AG04450 (cell line): ENCODE measurements at places on chromosomes 3 and 15. TPM values are rescaled to one million over a fixed set of nuclear protein-coding genes. Genes with fewer than 3 reads are reported as not detected.

DNA sequence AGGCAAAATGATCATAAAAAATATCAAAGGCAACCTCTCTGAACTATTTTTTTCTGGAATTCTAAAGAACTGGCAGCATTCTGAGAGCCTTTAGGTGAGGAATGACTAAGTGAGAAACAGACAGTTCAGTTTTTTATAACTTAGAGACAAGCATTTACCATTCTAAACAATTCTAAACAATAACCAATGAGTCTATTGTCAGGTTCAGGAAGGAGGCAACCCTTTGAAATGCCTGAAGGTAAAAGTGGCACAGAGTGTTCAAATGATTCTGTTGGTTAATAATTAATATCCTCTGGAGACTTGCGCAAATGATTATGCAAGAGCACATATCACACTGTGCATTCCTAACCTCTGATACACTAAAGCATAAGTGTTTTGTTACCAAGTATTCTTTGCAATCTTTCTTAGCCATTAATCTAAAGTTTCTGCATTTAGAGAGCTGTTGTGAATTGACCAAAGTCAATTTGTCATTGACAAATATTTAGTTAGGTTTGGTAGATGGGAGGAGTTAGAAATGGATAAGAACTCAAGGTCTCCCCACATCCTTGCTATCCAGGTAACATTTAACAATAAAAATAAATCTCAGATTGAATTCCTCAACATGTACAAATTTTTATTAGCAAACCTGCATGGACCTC, 9.2 kb upstream of the TGFBR2 start:
- DNase-seq = no peak

DNA sequence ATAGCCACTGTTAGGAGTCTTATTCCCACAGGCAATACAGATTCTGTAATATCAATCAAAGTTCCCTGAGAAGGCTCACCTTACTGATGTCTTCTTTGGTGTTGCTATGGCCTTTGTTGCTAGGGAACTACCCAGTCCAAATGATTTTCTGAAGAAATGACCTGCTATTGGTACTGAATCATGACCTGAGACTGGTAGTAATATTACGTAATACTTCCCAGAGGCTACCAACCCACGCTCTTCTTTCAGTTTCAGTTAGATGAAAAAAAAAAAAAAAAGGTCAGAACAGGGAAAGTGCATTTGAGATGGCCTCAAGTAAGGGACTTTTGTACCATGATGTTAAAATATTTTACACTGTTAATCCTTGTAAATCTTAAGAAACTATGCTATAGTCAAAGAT, 1092.5 kb upstream of the EPHA6 start:
- DNase-seq = no peak

The ACKR4 gene
- 0.10 and 0.20 TPM in 2 replicates for polyA plus RNA-seq

- no peak for DNase-seq
These were observed 259.5 kb downstream of the THRB start for GRCh38 chr3:24235121-24235520.

The UROC1 gene
- not detected in 2 replicates for polyA plus RNA-seq

DNA sequence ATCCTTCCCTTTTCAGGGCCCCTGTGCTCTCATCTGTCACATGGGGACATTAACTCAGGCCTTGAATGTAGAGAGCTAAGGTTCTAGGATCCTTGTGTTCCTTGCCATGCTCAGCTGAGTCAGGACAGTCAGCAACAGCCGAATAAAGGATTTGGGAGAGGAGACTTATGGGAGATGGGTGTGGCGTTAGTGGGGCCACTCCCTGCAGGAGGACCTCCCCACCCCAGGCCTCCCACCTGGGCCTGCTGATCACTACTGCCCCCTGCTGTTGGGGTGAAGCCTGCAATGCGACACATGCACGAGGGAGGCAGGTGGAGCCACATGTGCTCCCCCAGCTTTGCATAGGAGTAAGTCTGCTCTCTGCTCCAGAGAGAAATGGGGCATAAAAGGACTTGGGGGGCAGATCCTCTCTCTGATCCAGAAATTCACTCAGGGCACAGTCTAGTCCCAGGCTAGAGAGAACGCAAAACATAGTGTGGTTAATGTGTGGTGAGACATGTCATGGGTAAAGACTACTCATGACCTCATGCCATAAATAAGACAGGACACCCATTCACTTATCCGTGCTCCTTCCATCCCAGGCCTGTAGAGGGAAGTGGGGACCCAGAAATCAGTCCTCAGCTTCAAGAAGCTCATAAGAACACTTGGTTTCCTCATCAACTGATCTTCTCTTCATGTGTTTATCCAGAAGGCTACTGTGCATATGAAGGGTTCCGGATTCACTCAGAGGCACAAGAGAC, 19.4 kb downstream of the RBP1 start:
- DNase-seq = no peak

DNA sequence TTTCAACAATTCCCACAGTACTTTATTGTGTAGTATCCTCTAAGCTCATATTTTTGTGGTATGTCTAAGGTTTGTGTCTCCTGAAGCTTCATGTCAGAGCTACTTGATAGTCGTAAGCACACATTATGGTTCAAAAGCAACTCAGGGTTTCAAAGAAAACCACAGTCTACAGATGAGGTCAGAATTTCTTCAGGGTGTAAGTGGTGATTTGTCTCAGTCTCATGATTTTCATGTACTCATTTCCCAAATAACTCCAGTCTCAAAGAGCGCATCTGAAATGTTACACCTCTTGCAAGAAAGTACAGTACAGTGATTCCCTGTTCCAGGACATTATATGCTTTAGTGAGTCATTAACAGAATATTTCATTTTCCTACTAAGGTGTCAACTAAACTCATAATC, 47.5 kb upstream of the SSR3 start:
- no peak for DNase-seq

The FRMD5 gene
- polyA plus RNA-seq = 5.2 and 5.4 TPM in 2 replicates
